Body of pancreas (tissue), 4 donors: ENCODE measurements at places on chromosomes 5 and 9. TPM values are rescaled to one million over a fixed set of nuclear protein-coding genes. Genes with fewer than 3 reads are reported as not detected.

GRCh38 chr9:100030548-100030947 is 68.3 kb downstream of the ERP44 start:
- no peak for DNase-seq

DNA sequence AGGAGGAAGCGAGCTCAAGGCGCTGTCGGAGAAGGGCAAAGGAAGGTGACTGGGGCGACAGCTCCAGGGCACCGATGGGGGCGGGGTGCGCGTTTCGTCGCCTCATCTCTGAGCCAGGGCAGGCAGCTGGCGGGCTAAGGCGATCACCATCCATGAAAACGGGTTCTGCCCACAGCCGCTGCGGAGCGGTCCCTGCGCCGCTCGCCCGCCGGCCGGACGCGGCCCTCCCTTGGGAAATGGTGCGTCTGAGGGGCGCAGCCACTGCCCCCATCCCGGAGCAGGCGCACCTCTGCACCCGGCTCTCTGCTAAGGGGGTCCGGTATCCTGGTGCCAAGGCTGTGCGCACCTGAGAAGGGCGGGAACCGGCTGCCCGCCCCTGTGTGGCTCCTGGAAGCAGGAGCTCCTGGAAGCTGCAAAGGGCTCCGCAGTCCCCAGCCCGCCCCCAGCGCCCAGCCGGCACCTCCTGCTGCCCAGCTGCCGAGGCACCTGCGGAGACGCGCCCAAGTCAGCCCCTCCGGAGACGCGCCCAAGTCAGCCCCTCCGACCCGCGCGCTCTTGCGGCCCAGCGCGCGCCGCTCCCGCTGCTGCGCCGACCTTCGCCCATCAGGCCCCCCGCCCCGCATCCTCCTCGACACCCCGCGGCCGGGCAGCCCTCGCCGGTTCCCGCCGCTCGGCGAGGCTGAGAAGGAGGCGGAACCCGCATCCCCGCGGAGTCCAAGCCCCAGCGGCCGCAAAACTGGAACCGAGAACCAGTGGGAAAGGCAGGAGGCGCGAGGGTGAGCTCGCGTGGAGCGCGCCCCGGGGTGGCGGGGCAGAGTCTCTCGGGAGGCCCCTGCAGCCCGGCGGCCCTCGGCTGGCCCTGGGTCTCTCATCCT is 757 bp downstream of the ANKRD34B start:
- no peak for DNase-seq

DNA sequence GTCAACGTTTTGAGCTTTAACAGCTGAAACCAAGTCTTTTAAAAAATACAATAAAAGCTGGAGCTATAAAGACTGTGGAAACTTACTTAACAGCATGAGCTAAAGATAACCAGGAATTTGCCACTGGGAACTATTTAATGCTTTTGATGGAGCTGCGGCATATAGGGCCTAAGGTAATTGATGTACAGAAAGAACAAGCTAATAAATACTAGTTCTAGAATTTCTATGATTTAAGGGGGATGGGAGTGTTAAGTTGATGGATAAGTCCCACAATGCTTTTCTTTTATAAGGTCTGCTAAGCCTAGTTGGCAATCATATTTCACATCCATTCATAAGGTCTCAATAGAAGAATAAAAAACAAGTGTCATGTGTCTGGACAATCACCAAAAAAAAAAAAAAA is 334.0 kb upstream of the DMAC1 start:
- no peak for DNase-seq

The SPATA6L gene
- total RNA-seq, result 3.6 TPM

The SLC6A3 gene
- not detected for total RNA-seq

- no peak for DNase-seq
Observed at GRCh38 chr5:131983244-131983771, 28.1 kb downstream of the ACSL6 start.

DNA sequence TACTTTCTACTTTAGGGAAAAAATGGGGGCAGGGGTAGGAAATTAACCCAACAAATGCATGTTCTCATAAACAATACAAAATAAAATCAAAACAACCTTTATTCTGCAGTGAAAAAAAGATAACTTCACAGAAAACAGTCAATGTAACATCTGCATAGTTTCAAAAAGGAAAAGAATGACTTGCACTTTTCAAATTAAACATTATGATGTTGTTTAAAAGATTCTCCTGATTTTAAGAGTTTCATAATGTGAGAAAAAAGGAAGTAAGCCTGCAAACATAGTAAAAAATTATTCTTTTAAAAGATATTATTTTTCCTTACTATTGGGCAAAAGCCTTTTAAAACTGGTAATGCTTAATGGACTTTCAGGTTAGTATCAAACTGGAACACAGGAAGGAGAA is 7.6 kb downstream of the C9orf72 start:
- DNase-seq, result no peak

The STPG3 gene
- total RNA-seq, result not detected

DNA sequence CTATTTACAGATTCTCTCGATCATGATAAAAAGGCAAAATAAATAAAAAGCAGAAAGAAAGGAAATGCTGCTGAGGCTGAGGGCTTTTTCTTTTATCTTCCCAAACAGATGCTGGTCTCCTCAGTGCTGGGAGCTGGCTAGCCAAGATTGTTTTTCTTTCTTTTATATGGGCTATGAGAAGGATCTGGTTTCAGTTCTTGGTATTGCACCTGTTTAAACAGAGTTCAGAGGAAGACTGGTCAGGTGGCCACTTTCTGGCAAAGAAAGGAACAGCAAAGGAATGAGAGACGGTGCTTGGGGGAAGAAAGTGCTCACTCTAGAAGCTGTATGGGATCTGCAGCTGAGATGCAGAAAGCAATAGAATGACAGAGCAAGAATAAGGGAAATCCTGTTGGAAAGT is 88.9 kb downstream of the SLF1 start:
- DNase-seq, result peak; percentile 48

The GKAP1 gene
- total RNA-seq, result 8.2 TPM

- peak; percentile 70 for DNase-seq
Observed at GRCh38 chr5:135829681-135830383, 4.6 kb upstream of the SLC25A48 start.

The C9 gene
- total RNA-seq, result not detected

- no peak for DNase-seq
Observed at GRCh38 chr5:33470544-33470943, 29.8 kb downstream of the TARS1 start.

GRCh38 chr5:132053483-132053882 is 7.0 kb upstream of the IL3 start:
- DNase-seq, result no peak

DNA sequence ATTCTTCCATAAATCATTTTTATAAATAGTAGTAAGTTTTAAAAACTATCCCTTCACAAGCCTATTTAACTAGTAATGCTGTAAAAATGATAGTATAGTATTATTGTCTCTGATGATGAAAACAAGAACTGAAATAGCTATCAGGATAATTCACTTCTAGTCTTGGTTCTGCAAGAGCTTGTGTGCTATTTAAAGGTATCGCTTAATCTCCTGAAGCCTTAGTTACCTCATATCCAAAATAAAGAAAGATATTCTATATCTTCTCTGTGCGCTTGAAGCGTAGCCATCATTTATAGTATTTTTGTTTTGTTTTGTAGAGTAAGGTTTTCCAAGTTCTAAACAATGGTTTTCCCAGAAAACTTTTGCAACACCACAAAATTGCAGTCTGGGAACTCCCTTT is 180.1 kb downstream of the TMC1 start:
- DNase-seq, result no peak

DNA sequence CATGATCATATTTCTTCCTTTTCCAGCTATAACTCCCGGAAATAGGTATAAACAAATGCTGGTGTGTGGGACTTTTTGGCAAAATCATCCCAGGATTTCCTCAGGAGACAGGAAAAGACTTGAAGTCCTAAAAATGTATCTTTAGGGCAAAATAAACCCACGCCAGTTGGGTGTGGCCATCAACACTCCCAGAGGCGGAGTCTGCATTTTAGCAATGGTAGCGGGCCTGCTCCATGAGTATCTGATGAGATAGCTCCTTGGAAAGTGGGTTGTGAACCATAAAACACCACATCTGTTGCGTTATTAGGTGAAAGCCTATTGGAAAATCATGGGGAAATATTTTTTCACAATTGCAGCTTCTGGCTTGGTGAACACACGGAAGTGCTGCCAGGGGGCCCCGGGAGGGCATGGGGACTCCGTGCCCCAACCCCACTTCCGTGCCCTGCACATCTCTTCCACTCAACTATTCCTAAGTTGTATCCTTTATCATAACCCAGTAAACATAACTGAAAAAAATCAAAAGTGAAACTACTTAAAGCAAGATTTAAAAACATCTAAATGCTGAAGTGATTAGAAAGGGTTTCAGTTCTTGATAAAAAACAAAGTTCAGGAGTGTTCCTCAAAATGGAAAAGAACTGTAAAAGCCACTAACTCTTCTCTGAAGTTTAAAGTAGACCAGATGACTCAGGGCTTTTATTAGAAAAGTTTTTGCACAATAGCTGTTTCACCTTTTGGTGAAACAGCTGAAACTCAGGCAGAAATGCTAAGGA is 111.2 kb downstream of the LRRC70 start:
- DNase-seq, result no peak

DNA sequence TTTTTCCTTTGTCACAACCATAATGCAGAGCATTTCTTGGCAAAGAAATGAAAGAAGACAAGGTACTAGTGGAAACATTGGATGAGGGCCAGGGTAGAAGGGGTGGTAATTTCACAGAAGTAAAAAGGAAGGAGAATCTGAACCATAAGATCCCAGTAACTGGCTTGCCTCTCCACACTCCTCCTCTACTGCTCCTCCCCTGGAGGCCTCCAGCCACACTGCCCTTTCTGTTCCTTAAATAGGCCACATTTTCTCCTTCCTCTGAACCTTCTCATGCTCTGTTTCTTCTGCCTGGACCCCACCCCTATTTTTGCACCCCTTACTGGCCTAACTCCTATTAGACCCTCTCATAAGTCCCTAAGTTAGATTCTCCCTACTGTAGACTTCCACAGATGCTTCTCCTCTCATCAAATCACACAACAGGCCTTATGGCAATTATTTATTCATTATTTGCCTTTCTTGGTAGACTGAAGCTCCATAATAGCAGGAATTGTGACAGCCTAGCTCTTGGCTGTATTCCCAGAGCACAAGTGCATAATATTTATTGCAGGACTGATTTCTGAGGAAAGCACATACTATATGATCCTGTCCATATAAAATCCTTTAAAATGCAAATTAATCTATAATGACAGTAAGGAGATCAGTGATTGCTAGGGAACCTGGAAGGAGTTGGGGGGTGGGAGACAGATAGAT is 31.3 kb upstream of the GRIA1 start:
- DNase-seq, result no peak

DNA sequence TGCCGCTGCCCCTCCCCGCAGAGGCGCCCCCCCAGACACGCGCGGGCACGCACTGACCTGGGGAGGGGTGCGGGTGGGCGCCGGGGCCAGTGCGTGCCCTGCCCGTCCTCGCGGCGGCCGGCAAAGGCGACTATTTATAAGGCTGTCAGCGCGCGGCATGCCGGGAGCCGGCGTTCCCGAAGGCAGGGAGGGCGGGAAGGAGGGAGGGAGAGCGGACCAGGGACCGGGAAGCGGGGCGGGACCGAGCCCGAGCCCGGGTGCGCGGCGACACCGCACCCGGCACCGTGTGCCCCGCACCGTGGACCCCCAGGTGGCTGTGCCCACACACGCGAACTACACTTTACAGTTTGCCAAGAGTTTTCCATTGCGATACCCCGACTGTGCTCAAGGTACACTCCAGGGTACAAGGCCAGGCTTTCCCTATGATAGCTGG is at the start of gene AK1:
Gene AK1, minus strand, starts transcription at position 110 of the 433 bp plus-strand sequence. CDS start 3,058 bp downstream, outside the sequence.
- DNase-seq, result peak; percentile 80

DNA sequence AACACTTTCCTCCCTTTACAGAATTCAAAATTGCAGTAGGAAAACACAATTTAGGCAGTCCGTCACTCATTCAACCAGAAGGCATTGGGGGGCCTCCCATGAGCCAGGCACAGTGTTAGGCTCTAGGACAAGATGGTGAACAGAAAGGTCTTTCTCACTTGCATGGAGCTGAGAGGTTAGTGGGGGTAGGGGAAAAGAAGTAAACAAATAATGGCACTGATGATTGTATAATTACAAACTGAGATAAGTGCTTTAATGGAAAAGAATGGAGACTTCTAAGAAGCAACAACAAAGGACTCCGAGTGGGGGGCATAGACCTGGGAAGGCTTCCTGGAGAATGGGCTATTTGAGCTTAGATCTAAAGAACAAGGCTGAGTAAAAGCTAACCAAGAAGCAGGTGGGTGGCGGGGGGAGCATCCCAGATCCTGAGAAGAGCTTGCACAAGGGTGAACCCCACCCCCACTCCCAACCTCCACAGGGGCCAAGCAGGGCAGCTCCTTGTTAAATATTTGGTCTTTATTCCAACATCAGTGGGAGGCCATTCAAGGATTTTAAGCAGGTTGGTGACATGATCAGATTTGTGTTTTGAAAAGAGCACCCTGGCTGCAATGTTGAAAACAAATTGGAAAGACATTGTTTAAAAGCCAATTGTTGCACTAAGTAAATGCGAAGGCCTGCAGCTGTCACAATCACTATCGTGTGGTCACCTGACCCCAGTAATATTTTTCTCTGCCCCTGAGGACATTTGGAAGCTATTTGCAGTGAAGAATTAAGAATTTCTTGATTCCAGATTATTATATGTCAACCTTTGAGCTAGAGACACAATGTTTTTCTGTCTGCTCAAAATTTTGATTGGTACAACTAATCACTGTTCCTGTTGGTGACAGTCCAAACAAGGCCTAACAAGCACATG is 73.9 kb upstream of the EFNA5 start:
- DNase-seq, result no peak

GRCh38 chr5:160312960-160313727 is 780 bp upstream of the CCNJL start:
- DNase-seq, result no peak

DNA sequence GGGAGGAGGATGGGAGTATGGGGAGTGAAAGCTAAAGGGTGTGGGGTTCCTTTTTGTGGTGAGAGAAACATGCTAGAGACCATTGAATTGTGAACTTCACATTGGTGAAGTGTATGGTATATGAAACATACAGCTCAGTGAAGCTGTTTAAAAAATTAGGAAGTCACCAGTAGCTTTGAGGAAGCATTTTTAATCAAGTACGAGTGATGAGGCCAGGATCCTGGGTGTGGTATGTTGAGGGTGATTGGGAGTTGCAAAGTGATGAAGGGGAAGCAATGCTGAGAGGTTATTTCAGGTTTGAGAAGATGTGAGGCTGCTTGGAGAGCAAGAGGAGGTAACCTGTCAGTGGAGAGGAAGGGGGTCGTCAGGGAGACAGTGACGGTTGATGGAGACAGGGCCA is 22.7 kb upstream of the CLK4 start:
- no peak for DNase-seq
